ENCODE measurements at places on chromosomes 12 and 14.

GRCh38 chr14:73825551-73826188 lies 26.0 kb upstream of the PTGR2 start:
- DNase-seq: peak; percentile 40

GRCh38 chr12:46110223-46110611 lies 119.8 kb upstream of the SCAF11 start:
- DNase-seq: no peak

DNA sequence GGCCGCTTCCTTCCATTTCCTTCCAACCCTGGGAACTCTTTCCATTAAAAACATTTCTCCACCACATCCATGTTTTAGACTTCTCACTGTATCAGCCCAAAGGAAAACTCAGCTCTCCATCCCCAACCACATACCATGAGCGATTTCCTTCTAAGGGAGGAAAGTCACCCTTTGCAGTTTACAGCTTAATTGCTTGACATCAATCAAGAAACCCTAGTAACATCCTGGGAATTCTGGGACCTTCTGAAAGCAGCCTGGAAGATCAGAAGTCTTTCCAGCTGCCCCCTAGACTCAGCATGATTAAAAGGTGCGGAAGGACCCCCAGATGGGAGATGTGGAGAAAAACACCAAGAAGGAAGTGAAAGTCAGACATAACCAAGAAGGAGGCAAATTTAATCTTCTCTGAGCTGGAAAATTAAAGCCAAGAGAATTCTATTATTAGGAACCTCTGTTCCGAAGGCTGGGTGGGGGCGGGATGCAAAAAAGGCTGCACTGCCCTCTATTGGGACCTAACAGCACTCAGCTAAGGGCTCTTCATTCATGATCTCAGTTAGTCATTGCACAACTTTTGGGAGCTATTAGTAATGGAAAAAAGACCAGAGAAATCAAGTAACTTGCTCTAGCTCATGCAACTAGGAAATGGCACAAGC lies 73.3 kb upstream of the PLXNC1 start:
- DNase-seq: no peak

DNA sequence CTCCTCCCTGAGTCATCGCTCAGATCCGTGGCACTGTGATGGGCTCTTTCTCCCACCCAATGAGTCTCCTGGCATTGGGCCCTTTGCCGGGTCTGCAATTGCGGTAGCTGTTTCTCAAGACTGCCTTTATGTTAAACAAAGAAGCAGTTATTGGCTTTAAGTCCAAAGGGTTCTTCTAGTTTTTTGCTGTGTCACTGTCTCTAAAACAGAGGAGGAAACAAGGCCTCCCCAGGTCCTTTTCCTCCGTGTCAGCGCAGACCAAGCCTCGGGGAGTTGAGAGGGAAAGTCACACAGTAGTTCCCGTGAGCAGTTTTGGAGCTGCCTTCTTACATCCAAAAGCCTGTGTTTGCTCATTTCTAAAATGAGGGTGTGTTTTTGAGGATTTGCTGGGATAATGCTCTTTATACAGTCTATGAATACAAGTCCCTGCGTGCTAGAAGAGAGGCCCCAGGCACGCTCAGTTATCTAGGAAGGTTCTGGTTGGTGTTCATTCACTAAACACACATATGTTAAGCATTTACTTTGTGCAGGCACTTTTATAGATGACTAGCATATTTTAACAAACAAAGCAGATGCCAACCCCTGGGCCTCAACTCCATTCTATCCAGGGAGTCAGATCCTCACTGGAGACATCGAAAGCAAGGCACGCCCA lies 126.0 kb upstream of the PZP start:
- DNase-seq: no peak

DNA sequence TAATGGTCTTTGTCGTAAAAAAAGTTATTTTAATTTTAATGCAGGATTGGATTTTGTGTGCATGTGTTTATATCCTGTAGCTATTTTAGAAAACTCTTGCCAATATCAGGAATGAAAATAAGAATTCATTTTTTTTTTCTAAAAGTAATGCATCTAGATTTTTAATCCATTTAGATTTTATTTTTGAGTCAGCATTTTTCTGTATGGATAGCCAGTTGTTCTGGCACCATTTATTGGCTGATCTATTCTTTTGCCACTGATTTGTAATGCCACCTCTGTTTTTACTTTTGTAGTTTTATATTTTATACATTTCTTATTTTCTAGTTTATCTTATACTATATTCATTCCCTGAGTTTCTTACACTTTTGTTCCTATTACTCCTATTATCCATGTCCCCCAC lies 343.0 kb downstream of the FOXG1 start:
- no peak for DNase-seq

- no peak for DNase-seq
These were observed 108.5 kb downstream of the DICER1 start for GRCh38 chr14:95048771-95049312.

DNA sequence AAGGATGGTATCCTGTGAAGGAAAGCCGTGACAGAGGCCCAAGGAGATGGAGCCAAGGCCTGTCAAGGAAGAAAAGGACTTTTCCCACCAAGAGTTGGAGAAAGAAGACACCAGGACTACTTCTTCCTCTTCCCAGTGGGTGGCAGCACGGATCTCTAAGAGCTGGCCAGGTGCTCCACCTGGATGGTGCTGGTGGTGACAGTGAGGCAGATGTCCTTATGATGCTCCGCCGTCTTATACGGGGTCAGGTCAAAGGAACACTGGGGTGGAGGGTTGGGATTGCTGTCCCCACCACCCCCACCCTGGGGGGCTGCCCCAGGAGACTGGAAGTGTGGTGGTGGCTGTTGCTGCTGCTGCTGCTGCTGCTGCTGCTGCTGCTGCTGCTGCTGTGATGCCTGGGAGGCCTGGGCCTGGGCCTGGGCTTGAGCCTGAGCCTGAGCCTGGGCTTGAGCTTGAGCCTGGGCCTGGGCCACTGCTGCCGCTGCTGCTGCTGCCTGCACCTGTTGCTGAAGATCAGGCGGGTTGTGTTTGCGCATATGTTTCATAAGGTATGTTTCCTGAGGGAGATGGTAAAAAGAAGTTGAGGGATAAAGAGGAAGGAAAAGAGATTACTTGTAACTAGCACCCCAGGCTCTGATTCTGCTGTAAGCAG lies 4.8 kb upstream of the ING4 start:
- DNase-seq: no peak

GRCh38 chr14:53599221-53599945 lies 357.2 kb downstream of the BMP4 start:
- no peak for DNase-seq

GRCh38 chr12:2282318-2282717 lies 229.5 kb downstream of the CACNA1C start:
- no peak for DNase-seq

DNA sequence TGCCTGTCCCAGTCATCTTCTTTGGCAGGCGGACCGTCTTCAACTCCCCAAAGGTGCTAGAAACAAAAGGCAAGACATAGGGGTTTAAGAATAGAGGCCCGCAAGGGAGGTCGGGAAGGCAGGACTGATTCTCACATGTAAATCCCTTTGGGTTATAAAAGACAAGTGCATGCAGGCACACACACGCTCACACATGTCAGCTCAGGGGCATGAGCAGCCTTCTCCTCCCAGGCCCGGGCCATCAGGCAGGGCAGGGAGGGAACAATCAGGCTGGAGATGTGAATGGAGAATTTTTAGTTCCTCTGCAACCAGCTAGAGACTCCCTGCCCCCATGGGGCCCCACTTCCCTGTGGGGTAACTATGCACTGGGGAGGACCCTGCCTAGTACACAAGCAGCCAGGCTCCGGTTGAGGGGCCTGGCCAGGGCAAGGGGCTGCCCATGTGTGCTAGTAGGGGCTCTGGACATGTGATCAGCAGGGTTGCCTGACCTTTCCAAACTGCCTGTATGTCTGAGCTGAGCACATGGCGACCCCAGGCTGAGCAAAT lies 107.2 kb downstream of the RBM19 start:
- no peak for DNase-seq

DNA sequence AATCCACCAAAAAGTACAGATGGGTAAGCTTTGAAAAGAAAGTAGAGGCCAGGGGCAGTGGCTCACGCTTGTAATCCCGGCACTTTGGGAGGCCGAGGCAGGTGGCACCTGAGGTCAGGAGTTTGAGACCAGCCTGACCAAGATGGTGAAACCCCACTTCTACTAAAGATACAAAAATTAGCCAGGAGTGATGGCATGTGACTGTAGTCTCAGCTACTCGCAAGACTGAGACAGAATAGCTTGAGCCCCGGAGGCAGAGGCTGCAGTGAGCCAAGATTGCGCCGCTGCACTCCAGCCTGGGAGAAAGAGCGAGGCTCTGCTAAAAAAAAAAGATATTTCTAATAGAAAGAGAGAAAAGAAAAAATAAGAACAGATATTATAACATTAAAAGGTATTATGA lies 134.2 kb upstream of the SLCO1C1 start:
- DNase-seq: no peak

DNA sequence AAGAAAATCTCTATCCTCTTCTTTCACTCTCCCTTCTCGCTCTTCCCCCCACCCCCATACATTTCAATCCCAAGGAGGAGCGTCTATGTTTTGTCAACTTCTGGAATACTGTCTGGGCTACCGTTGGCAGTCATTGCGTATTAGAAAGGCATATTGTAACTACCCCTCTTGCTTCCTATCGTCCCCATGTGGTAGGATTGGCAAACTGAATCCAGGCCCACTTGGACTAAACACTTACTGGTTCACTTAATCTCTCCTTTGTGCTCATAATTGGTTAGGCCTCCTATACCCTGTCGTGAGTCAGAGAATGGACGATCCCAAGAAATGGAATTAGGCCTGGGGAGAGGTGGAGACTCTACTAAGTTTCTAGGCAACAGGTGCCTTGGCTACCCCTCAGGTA lies 68.8 kb upstream of the SLC8A3 start:
- no peak for DNase-seq

DNA sequence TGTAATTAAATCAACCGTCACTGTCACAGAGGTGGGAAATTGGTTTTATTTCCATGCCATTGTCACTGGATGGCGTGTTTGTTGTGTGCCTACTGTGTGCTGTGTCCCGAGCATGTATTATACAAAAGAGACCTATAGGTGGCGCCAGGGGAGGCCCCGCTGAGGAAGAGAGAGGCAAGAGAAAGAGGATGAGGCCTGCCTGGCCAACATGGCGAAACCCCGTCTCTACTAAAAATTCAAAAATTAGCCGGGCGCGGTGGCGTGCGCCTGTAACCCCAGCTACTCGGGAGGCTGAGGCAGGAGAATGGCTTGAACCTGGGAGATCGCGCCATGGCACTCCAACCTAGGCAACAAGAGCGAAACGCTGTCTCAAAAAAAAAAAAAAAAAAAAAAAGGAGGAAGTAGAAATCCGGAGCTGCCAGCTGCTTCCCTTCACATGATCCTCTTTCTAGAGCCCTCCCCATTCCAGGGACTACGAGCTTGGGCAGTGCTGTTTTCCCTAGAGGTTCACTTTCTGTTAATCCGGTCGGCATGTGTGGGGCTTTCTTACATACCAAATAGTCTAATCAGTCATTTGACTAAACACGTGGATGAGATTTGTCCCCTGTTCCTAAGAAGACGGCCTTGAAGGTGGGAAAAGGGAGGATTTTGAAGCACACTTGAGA lies 6.4 kb upstream of the CCDC175 start:
- DNase-seq: no peak

DNA sequence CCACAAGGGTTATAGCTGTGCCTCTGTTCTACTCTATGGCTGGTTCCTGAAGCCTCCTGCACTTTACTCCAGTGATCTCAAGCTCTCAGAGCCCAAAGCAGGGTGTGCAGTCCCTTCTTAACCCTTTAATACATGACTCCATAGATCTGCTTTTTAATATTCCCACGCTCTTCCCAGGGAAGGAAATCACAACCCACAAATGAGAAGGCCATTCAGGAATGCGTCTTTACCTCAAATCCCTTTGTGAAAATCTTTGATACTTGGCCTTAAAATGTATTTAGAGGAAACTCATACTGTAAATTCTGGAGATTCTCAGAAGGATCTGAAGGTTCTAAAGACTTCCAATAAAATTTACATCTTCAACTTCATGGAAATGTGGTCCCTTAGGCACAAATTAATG lies 17.0 kb downstream of the NID2 start:
- DNase-seq: no peak

DNA sequence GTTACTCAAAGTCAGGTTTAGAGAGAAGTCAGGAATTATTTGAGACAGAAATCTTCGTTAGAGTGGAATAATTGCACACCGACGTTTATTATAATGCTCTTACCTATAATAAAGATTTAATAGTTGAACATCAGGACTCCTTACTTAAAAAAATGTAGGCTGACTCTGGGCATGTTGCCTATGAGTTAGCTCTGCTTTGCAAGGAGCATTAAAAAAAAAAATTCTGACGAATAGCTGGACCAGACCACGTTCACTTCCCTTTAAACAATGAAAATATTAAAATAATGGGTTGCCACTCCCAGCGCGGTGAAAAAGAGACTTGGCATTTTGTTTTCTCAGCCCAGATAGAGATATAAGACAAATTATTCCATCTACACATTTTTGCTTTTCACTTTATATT lies 574 bp upstream of the FANCM start:
- no peak for DNase-seq

DNA sequence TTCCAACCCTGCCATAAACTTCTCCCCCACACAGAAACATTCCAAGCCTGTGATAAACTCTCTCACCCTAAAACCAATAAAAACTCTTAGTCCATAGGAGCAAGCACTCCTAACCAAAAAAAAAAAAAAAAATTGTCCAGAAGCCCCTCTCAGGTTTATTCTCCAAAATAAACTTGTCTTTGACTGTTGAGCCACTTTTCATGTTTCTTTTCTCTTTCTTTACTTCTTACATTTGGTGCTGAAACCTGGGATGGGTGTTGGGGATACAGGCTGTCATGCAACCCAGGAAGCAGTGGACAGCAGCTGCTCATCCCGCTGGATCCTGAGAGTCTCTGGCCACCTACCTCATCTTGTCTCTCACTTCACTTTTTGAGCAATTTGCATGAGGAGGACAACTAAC lies 2.0 kb upstream of the ADAM20 start:
- no peak for DNase-seq

DNA sequence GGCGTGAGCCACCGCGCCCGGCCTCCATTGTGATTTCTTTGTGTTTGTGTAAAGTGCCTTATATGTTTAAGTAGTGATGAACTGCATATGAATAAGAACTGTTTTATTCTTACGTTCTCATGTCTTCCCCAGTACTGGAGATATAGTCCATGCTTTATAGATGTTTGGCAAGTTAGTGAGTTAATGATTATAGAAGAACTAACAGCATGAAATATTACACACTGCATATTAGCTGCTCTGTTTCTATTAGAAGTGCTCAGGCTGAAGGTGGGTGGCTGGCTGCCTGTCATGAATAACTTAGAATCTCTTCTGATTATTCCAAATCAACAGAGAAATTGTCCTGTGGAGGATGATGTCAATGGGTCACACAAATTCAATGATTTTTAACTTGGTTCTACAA lies 709.4 kb downstream of the GALC start:
- no peak for DNase-seq

GRCh38 chr12:109655578-109655977 lies 58.0 kb upstream of the FAM222A start:
- no peak for DNase-seq
